ENCODE measurements at places on chromosomes 3 and 15.

- DNase-seq = peak; percentile 82
These were observed 42.5 kb downstream of the TAMM41 start for GRCh38 chr3:11803977-11804892.

DNA sequence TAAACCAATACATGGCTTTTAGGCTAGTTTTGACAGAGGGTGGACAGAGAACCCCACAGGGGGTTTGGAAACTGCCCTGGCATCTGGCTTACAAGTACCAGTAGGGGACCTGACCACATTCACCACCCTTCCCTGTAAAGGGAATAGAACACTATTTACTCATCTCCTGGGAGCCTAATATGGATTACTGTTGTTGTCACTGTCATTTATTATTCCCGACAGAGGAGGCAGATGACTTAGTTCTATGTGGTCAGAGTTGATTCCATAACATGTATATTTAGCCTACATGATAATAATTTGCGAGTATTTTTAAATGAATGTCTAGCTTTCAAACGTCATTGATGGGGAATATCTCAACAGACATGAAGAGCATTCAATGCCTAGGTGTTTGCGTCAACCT lies 15.9 kb downstream of the ZBTB38 start:
- DNase-seq = no peak

- DNase-seq = no peak
These were observed 41.3 kb downstream of the MYRIP start for GRCh38 chr3:39850716-39851032.

GRCh38 chr3:16148213-16148612 lies 26.3 kb upstream of the GALNT15 start:
- DNase-seq = no peak

GRCh38 chr3:186432189-186432588 lies 70.2 kb upstream of the DGKG start:
- DNase-seq = no peak

DNA sequence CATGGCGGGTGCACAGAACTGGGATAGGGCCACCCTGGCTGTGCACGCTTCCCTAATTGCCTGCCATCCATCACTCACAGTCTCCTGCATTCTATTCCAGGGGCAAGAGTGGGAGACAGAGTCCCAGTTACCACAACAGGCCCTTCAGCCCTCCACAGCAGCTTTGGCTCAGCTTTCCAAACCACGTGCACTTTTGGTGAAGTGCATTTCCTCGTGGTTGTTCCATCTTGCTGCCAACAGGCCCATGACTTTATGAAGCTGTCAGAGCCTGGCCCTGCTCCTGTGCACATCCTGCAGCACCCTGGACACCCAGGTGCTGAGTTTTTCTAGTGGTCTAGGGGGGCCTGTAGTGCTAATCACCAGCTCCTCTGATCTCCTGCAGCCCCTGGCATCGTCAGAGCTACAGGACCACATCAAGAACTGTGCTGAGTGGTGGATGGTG lies 110.2 kb downstream of the ADCY5 start:
- no peak for DNase-seq

DNA sequence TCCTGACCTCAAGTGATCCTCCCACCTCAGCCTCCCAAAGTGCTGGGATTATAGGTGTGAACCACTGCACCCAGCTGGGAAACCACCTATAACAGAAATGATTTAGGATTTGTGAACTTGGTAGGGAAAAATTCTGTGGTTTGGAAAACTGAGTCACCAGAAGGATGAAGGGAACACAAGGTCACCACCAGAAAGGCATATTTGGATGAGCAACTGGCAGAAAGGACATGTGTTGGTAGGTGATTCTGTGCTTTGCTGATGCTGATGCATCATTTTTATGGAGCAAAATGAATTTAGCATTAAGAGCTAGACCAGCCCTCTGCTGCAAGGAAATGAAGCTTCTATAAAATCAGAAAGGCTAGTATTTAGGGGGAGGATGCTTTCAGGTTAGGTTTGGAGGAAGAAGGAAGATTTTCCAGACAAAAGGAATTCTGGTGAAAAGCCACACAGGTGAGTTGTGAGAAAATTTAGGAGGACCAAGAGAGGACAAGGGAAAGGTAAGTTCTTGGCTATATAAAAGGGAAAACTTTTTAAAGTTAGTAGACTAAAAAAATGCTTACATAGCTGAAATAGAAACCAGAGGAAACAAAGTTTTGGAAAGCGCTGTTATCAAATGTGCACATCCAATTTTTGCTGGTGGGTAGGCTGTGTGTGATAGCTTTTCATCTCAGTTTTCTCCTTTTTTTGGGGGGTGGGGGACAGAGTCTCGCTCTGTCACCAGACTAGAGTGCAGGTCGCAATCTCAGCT lies 3.6 kb downstream of the PXK start:
- no peak for DNase-seq

DNA sequence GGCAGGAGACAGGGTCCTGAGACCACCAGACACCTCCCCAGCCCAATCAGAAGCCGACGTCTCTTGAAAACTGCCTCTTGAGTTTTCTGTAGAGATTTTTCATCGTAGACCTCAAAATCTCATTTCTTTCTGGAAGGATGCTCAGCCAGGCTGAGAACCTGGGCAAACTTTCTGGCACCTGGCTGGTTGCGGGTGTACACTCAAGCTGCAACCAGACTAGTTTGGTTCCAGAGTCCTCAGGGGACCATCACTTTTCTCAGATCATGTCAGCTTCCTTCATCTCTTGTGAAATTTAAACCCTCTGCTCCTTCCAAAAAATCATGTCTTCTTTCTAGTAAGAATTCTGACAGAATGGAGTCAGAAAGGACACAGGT lies 45.1 kb downstream of the CMTM7 start:
- DNase-seq = no peak

GRCh38 chr3:126745760-126746394 lies 41.8 kb downstream of the CHCHD6 start:
- DNase-seq = peak; percentile 82

- no peak for DNase-seq
These were observed at the start of gene GLDN for GRCh38 chr15:51341366-51342226. TSS of gene GLDN (plus strand) at chr15:51341655. CDS start at chr15:51341685, 30 bp downstream.

DNA sequence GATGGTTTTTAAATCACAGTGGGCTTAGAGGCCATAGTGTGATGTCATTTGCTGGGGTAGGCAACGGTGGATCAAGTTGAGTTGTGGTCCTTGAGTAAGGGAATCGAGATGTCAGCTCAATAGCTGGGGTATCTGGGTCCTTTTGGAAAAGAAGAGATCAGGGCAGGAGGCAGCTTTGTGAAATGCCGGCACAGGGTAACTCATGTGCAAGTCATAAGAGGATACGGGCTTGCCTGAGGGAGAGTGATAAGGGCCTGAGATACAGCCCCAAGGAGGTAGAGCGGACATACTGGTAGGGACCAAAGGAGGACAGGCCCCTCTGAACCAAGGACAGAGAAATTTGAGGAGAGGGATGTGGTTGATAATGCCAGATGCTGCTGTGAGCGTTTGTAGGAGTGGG lies 4.2 kb upstream of the FAM131A start:
- DNase-seq = peak; percentile 39

DNA sequence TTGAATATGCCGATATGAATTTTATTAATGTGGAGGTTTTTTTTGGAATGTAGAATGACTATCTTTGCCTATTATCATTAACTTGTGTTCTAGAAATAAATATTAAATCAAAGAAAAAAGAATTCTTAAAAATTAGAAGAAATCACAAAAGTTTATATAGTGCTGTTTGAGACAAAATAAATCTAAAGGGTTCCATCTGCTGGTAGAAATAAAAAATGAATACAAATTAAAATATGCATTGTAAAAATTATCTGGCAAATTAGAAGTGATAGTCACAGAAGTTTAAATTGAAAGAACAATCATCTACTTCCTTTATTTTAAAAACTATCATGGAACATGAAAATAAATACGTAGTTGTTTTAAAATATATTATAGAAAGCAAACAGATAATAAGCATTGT lies 22.7 kb upstream of the ZBTB20 start:
- peak; percentile 42 for DNase-seq

GRCh38 chr15:78909791-78910228 lies 35.0 kb downstream of the CTSH start:
- DNase-seq = peak; percentile 71

- no peak for DNase-seq
These were observed 575 bp upstream of the PCYT1A start for GRCh38 chr3:196288141-196288460.

- DNase-seq = no peak
These were observed 66.5 kb downstream of the CTNNB1 start for GRCh38 chr3:41265823-41266273.

- DNase-seq = peak; percentile 5
These were observed 96.3 kb downstream of the TPRG1 start for GRCh38 chr3:189267981-189268613.

DNA sequence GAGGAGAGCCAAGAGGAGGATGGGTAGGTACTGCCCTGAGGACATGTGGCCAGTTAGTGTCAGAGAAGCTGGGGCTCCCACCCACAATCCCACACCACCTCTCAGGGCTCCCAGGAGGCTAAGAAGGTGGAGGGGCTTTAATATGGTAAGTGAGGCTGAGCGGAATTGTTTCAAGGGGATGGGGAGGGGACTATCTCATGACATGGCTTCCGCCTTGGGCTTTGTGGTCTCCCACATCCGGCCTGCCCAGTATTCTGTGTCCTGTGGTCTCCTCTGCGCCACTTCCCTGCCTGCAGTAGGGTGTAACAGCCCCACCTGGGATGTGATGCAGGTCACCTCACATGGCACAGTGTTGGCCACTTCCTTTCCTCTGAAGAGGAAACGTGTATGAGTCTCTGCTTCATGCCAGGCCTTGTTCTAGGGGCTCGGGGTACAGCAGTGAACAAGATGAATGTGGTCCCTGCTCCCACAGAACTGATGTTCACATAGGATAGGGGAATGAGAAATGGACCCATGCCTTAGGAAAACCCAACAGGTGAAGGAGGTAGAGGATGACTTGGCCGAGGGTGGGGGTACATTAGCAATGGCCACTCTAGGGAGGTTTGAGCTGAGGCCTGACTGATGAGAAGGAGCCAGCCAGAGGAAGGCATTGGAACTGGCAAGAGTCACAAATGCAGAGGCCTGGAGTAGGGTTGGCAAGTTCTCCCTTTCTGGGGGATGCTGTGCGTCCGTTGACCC lies 3.2 kb downstream of the NEIL1 start:
- DNase-seq = peak; percentile 85

DNA sequence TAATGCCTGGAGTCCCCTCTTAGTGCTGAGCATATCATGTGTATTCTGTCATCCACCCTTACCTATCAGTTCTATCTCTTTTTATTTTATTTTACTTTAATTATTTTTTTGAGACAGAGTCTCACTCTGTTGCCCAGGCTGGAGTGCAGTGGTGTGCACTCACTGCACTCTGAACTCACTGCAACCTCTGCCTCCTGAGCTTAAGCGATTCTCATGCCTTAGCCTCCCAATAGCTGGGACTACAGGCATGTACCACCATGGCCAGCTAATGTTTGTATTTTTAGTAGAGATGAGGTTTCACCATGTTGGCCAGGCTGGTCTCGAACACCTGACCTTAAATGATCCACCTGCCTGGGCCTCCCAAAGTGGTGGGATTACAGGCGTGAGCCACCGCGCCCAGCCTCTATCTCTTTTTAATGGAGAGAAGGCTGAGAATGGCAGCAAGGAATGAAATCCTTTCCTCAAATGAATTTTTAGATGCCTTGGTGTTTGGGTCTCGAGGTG lies 11.4 kb downstream of the SACM1L start:
- DNase-seq = no peak

- DNase-seq = no peak
These were observed 621.7 kb downstream of the ZPLD1 start for GRCh38 chr3:103056542-103056941.

GRCh38 chr15:37764733-37765191 lies 169.7 kb upstream of the TMCO5A start:
- DNase-seq = peak; percentile 78

DNA sequence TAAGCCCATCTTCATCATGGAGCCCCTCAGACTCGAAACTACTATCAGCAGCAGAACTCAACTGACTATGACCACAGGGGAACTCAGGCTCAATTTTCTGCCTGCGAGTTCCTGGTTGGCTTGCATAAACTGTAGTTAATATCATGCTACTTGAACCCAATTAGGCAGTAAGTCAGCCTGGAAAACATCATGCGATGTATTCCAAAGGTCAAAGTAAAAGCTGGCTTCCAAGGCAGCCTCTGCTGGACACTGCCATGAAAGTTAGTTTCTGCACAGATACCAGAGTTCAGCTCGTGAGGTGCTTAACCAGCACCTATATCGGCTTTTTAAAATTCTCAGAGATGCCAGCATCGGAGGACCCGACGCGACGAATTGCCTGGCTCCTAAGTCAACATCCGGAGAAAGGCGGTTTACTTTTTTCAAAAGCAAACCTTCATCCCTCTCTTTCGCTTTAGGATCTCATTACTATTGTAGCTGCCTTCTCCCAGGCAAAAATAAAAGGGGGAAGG lies 3.8 kb downstream of the ANP32A start:
- peak; percentile 56 for DNase-seq

GRCh38 chr3:28940530-28940929 lies 340.3 kb upstream of the RBMS3 start:
- no peak for DNase-seq

DNA sequence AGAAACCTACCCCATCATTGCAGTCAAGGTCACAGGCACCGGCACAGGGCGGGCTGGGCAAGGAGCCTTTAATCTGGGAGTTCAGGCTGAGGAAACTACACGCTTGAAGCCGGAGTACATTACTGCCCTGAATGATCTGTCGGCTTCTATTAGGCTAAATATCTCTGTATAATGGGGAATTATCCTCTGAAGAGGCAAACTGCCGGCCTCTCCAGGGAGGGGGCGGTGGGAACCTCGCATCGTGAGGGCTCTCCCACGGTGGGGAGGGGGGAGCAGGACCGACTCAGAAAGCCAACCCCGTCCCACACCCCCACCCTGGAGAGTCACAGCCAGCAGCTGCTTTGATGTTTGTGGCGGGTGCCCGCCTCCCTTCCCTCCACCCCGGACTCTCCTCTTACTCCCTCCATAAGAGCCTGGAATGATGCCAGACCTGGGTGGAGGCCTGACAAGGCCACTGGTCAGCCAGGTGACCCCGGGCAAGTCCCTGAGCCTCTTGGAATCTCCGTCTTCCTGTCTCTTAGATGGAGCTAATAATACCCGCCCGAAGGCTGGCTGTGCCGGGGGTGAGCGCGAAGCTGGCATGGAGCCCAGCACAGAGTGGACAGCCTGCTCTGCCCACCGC lies 63.4 kb upstream of the LINGO1 start:
- DNase-seq = no peak

DNA sequence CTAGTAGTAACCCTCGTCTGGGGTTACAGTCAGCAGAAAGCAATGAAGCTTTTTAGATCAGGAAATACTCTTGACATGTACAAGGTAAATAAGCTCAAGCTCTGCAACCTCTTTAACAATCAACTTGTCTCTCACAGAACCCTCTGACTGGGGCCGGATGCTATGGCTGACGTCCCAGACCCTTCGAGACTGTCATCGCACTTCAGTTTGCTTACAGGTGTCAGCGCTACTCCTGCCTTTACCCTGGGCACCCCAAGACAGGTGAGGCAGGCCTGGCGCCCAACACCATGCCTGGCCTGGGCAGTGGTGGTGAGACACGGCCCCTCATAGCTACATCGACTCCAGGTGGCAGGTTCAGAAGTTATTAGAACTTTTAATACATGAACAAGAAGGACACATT lies 30.6 kb downstream of the LRRFIP2 start:
- DNase-seq = no peak

Data from hematopoietic multipotent progenitor cell treated with erythropoietin and hydrocortisone succinate and interleukin-3 and kit ligand, for 6 days (in vitro differentiated cells).